ENCODE measurements at places on chromosomes 5 and 9.

- no peak for DNase-seq
These were observed 42.1 kb upstream of the SUB1 start for GRCh38 chr5:32543291-32543690.

GRCh38 chr9:36023260-36024048, 13.3 kb upstream of the RECK start:
- DNase-seq: no peak

DNA sequence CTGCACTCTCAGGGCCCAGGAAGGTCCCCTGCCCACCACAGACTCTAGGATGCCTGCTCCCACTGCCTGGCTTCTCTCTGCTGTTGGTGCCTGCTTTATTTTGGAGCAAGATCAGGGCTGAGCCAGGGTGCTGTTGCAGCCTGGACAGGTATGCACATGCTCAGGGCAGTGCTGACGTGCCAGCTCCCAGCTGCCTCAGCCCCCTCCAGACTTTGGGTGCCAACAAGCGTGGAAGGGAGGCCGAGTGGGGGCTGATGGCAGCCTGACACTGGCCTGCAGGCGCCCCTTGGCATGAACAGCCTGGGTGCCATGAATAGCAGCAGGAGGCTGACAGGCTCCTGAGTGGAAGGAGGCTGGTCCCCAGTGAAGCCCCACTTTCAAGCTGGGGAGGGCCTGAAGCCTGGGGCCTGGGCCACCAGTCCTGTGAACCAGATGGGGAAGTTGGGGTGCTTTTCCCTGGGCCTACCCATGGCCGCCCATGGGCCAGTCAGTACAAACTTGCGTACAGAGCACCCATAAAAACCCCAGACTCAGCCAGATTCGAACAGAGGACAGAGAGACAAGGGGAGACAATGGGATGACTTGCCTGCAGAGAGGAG, 6.8 kb downstream of the AMBP start:
- no peak for DNase-seq

- DNase-seq: no peak
These were observed 18.1 kb downstream of the IRF1 start for GRCh38 chr5:132472431-132472830.

DNA sequence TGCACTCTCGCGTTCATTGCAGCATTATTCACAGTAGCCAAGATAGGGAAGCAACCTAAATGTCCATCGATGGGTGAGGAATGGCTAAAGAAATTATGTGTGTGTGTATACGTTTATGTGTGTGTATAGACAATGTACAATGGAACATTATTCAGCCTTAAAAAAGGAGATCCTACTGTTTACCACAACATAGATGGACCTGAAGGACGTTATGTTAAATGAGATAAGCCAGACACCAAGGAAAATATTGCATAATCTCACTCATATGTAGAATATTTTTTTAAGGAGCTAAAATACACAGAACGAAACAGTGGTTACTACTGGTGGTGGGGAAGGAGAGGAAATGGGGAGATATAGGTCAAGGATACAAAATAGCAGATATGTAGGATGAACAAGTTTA, 2.4 kb downstream of the KIF2A start:
- DNase-seq: no peak

- DNase-seq: no peak
These were observed 53.0 kb upstream of the ALDH1B1 start for GRCh38 chr9:38339496-38339895.

GRCh38 chr9:120267929-120268328, 312.0 kb downstream of the CDK5RAP2 start:
- no peak for DNase-seq

DNA sequence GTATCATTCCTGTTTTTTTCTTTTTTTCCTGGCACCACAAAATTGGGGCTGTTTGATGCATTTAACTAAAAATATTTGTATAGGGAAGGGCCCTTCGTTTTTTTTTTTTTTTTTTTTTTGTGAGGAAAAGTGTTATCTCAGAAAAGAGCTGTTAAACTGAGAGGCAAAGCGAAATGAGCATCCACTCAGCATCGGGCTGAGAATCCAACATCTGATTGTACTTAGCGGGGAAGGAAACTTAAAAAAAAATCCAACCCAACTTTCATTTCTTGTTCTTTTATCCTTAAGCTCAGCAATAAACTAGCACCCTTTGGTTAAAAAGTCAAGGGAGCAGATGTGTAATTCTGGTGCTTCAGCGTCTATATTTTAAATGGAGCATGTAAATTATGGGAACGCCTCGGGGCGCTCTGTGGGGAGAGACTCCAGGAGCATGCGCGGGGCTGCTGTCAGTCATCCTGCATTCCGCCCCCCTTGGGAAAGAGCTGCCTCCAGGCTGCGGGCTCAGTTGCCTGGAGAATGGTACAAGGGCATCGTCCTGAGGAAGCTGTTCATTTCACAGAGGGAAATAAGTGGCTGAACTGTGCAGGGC, 33.3 kb downstream of the DMRT2 start:
- DNase-seq: no peak

DNA sequence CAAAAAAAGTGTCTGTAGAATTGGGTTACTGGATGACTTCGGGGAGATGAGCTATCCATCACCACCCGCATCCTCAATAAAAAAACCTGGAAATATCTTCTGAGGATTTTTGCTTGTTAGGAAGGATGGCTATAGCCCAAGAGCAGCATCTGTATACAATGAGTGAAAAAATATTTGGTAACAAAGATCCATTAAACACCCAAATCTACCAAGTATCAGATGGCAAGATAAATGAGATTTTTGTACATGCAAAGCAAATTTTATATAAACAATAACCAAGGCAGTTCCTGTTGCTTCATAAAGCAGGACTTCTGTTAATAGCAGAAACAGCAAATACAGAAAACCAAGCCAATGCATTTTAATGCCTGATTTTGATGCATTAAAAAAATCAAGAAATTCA, 166.6 kb downstream of the SLC28A3 start:
- no peak for DNase-seq

DNA sequence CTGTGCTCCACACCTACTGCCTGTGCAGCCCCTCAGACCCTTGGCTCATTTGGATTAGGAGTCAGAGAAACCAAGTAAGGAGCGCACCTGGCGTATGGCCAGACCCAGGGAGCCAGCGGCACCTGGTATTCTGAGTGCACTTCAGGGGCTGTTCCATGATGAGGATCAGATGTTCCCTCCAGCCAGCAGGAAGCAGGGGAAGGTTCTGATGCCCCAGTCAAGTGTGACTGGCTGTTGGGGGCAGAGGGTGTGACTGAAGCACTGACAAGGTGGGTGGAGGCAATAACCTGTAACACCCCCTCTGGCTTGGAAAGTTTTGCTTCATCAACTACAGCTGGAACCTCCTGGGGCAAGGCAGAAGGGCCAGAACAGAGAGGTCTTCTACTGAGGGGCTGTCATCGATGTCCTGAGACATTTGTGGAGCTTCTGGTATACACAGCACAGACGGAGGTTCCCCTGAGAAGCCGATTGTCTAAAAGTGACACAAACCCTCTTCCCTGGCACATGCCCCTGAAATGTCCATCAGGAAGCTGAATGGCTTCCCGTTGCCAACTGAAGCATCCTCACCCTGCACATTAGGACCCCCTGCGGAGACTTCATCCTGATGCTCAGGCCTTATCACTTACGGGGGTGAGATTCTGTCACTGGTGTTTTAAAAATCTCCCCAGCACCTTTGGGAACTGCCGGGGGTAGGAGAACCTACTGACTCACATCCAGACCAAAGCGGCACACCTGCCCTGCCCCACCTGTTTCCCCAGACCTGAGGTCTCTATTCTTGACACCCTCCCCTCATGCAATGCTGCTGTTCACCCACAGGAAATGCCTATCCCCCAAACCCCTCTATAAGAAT, 21.1 kb downstream of the TRAF1 start:
- no peak for DNase-seq

GRCh38 chr5:95446560-95447221, 55.5 kb downstream of the FAM81B start:
- no peak for DNase-seq

DNA sequence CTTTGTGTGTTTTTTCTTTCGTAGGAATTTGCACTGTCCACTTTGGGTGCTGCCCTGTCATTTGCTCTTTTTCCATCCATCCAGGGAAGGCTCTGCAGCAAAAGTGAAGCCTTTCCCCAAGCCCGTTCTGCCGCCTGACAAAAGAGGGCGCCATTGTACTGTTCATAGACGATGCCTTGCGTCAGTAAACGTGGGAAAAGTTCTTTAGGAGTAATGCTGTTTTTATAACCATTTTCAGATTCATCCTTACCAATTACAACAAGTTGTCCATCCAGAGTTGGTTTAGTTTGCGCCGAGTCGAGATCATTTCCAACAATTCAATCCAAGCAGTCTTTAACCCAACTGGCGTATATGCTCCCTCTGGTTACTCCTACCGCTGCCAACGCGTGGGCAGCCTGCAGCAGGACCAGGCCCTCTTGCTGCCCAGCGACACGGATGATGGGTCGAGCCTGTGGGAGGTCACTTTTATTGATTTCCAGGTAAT, 34.3 kb upstream of the RPS23 start:
- no peak for DNase-seq

- no peak for DNase-seq
These were observed 185.6 kb downstream of the DCP2 start for GRCh38 chr5:113162208-113162607.

DNA sequence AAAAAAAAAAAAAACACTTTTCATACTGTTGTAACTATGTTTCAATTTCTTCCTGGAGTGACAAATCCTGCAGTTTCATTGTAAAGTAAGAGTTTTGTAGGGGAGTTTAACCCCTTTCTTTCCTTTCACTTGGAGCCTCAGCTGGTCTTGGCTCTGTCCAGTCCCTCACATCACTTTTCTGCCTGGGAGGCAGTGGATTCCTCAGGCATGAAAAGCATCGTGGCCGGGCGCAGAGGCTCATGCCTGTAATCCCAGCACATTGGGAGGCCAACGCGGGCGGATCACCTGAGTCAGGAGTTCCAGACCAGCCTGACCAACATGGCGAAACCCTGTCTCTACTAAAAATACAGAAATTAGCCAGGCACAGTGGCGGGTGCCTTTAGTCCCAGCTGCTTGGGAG, 45.6 kb upstream of the MYO10 start:
- no peak for DNase-seq

DNA sequence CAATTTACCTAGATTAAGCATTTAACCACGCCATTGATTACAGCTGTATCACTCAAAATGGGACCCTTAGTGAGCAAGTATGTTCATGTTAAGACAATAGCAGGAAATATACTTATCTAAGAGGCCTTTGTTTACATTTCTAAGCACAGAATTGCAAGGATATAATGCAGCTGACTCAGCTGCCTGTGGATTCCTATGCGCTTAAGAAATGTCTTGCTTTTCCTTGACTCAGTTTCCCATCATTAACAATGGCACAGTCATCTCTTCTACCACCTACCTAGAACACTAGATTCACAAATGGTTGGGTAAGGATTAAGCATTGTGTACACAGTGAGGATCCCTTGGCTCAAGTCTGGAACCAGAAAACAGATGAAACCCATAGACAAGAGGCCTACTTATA, 163.8 kb downstream of the TSSK1B start:
- no peak for DNase-seq

DNA sequence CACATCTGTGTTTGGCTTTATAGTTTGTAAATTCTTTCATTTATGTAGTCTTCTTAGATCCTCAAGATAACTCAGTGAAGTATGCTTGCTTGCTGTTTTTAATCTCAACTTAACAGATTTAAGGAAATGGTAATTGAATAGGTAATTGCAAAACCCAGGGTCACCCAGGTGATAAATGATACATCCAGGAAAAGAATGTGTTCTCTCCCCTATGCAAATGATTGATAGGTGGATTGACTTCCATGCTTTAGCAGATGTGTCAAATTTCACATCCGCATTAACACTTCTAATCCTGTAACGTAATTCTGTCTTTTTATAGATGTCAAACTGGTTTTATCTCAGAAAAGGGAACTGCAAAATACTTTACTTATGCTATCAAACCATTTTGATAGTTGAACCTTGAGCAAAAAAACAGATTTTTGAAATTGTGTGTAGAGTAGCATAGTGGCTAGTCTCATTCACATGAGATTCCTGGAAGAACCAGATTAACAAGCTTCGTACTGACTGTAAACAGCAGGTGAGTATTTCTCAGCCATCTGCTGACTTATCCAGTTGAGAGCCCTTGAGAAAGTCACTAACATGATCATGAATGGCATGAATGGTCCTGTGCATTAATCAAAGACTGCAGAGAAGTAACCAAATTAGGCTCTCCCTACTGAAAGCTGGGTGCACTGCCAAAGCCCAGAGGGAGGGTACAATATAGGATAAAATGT, 86.7 kb upstream of the PAM start:
- no peak for DNase-seq

DNA sequence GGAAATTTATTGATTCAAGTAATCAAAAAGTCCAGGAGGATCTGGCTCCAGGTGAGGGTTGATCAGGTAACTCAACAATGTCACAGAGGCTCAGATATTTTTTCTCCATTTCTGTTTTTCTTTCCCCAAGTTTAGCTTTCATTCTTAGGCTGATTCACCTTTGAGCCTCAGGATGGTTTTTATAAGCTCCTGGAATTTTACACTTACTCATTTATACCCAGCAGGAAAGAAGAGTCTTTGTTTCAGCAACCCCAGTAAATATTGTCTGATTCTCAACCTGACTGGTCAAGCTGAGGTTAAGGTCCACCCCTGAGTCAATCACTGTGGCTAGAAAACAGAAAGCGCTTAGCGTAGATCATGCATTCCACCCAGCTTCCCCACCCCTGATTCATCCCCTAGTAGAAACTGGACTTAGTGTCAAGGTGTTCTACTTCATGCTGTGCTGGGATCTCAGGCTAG, 500.6 kb downstream of the KIF4B start:
- DNase-seq: no peak

GRCh38 chr5:122773619-122774018, 1.3 kb upstream of the SNX2 start:
- no peak for DNase-seq

DNA sequence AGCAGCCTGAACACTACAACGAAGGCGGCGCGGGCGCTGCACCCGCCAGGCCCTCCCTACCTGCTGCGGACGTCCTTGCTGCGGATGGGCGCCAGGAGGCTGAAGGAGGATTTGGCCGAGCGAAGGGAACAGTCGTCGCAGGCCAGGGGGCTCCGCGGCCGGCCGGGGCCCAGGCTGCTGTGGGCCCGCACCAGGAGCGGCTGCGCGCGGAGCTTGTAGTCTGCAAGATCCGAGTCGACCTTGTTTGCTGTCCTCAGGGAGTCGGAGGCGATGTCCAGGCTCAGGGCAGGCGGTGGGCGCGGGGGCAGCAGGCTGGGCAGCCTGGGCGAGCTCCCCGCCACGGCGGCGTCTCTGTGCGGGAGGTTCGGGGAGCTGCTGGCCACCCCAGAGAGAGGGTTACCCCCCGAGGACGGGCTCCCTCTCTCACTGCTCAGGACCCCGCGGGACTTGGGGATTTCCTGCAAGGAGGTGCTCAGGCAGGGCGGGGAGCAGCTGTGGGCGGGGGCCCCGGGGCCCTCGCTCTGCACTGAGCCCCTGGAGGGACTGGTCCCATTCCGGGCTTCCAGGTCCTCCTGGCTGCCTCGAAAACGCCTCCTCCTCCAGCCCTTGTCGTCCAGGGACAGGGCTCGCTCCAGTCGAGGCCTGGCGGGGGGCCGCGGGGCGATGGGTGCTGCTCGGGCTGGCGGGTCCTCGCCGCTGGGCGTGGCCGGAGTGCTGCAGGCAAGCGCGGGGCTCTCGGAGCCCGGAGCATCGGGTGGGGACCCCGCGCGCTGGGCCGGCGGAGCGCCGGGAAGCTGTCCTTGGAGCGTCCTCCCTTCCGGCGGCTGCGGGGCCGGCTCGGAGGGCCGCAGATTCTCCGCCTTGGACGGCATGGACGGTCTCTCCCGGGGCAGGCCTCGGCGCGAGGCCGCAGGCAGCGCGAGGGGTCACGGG, 831 bp downstream of the INPP5E start:
- DNase-seq: no peak
